ENCODE measurements at places on chromosomes 7 and 10.

GRCh38 chr7:23811540-23811939, 101.5 kb downstream of the STK31 start:
- DNase-seq, result no peak

DNA sequence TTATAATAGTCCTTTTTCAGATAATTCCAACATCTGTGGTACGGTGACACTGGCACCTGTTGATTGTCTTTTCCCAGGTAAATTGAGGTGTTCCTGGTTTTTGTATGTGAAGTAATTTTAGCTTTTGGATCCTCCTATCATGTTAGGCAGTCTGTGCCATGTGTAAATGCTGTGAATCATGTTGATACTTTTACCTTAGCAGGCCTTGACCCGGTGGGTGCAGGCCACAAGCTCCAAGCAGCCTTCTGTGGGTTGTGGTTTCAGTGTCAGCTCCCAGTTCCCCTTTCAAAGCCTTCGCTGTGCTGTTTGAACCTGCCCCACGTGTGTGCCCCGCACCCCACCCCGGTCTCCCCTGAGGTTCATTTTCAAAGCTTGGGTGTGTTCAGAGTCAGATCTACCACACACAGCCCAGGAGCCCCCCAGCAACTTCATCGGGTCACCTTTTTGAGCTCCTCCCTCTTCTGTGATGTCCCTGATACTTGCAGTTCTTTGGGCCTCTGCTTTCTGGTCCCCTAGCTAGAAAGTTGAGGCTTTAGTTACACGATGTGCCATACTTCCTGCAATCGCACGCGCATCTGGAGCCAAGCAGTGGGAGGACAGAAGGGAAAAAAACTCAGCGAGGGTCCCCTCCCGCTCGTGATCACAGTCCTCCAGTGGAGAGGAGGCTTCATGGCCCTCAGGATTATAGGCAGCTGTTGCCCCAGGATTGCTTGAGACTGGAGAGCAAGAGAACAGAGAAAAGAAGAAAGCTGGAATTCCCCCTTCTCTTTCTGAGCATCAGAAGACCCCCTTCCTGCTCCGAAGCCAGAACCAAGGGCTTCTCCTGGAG, 8.7 kb upstream of the BHLHA15 start:
- DNase-seq, result peak; percentile 98

DNA sequence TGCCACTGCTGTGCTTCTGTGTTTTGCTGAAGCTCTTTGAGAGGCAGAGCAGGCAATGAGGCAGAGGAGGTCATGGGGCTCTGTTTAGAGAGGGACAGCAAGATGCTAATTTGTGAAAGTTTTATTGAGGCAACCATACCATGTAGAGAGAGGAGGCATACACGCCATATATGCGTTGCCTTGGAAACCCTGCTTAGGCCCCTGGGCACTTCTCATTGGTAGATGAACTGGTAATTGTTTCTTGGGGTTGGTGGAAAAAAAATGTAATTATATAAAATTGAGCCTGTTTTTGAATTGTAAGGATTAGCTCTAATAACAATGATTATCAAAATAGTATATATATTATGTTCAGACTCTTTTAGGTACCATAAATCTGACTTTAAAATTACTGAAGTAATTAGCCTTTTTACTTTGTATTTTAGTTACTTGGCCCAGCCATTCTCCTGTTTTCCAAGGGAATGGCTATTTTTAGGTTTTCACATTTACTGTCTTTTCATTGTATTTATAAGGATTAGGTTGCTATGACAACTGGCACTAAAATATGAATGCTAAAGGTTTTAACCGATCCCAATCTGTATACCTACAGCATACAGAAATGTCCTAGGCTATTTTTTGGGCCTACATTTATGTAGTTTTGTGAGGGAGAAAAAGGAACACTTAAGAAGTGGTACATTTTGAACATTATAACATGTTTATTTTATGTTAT, 52.4 kb downstream of the BZW2 start:
- DNase-seq, result no peak

DNA sequence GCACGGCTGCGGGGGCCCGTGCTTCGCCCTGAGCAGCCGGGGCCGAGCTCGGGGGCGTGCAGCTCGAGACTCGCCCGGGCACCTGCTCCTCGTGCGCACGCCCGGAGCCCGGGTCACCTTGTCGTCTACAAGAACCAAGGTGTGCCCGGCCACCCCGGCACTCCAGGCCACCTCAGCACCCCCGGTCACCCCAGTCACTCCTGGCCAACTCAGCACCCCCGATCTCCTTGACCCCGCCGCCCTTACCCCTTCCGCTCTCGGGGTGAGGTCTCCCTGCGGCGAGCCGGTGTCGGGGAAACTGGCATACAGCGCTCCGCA, 268 bp upstream of the IGFBP3 start:
- no peak for DNase-seq

DNA sequence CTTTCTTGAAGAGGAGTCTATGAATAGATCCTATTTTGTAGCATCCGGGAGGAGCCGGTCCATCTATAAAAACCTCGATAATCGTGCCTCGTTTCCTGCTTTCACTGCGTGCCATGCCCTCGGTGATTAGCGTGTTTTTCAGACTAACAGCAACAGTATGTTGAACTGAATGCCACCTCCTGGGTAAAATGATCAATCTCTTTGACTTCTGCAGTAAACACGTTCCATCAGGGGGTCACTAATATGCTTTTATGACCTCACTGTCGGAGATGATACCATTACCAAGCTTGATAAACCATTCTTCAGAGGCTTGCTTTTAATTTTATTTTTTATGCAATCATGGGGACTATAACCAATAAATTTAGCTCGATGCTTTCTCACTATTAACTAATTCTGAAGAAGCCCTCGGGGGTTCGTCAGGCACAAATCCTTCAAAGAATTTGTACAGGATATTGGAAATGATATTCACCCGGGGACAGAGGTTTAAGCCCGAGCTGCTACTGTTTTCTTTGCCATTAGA, 228.3 kb downstream of the ADARB2 start:
- no peak for DNase-seq

DNA sequence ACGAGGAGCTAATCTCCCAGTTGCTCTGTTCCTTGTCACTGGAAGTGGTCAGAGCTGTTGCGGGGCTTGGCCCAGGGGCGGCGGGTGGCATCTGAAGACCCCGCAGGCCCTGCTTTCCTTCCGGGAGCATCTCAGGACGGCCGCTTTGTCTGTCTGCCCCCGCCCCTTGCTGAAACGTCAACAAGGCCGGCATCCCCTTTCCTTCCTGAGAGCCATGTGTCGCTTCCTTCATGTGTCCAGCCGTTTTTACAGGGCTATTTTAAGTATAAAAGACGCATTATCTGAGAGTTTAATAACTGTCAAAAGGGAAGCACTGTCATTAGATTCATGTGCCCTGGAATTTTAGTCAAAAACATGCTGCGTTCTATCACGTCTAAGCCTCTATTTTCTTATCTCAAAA, 110.4 kb downstream of the CUX1 start:
- DNase-seq, result no peak

DNA sequence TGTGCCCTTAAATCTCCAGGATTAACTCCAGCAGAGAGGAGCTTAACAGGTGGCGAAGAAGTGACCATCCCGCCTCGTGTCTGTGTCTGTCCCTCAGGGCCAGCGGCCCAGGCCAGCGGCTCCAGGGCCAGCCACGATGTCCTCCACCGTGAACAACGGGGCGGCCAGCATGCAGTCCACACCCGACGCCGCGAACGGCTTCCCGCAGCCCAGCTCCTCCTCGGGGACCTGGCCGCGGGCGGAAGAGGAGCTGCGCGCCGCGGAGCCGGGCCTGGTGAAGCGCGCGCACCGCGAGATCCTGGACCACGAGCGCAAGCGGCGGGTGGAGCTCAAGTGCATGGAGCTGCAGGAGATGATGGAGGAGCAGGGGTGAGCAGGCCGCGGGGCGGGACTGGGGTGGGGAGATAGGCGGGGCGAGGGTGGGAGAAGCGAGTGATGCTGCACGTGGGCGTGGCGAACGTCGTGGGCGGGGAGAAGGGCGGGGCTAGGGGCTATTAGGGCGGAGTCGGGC, 33.3 kb downstream of the SRRM3 start:
- peak; percentile 27 for DNase-seq

GRCh38 chr10:14669576-14669975, 105.1 kb downstream of the FAM107B start:
- no peak for DNase-seq

- no peak for DNase-seq
Measured at GRCh38 chr10:46310851-46311250, 24.1 kb downstream of the ANTXRL start.

DNA sequence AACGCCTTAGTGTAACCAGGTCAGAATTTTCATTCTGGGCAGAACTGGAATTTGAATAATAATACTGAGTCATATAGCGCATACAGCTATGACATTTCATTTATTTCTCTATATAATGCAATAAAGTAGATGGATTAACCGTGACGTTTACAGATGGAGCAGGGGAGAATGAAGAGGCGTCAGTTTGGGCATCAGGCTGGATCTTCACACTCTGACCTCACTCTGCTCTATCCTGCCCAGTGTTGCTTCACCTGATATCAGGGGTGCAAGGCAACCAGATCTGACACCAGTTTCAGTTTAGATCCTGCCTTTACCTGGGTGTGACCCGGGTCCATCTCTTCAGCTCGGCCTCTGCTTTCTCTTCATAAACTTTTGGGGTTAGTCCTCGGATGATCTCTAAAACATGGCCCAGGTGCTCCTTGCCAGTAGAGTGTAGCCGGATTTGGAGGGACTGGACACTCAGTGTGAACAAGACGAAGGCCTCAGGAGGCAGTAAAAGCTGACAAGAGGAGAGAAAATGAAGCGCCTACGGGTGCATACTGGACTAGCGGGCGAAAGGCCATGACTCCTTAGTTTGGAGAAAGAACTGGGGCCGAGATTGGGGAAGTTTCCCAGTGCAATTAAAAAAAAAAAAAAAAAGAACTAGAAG, 1.4 kb upstream of the ZYX start:
- no peak for DNase-seq

DNA sequence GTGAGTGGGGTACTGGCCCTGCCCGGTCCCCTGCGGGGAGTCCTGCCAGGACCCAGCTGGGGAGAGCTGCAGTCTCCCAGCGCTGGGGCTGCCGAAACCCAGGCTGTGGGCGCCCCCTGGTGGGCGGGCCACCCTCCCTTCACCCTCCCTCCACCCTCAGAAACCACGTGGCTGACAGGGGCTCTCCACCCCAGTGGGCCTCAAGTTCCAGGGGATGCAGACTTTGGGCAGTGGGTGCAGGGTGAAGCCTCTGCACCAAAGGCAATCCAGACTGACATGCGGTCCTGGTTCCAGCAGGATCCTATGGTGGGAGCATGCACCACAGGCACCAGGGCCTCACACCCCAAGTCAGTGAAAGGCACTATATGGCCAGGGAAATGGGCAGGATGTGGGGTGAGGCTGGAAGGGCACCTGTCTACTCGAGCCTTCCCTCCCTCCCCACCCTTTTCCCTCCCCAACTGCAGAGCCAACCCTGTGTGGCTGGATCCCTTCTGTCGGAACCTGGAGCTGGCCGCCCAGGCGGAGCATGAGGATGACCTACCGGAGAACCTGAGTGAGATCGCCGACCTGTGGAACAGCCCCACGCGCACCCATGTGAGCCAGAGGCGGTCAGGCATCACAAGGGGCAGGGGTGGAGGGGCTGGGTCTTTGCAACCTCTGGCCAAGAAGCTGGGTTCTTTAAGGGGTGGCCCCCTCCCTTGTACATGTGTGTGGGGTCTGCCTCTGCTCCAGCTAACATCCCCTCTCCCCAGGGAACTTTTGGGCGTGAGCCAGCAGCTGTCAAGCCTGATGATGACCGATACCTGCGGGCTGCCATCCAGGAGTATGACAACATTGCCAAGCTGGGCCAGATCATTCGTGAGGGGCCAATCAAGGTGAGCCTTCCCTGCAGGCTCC, 38.8 kb downstream of the PSAP start:
- DNase-seq, result no peak

GRCh38 chr10:70981936-70982335, 93.6 kb upstream of the PCBD1 start:
- DNase-seq, result no peak

DNA sequence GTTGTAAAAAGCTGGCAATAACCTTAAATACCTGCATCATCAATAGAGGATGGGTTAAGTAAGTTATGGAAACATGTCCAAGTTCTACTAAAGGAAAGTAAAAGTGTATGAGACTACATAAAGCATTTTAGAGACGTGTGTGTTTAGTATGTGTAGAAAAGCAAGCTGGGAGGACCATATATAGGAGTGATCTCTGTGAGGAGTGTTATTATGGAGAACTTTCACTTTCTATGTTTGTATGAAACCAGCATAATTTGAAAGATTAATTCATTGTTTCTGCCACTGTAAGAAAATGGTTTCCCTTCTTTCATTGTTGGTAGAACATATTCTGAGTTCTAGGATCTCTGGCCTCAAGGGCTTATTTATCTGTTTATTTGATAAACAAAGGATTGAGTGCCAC, 19.2 kb upstream of the PDLIM1 start:
- DNase-seq, result no peak

DNA sequence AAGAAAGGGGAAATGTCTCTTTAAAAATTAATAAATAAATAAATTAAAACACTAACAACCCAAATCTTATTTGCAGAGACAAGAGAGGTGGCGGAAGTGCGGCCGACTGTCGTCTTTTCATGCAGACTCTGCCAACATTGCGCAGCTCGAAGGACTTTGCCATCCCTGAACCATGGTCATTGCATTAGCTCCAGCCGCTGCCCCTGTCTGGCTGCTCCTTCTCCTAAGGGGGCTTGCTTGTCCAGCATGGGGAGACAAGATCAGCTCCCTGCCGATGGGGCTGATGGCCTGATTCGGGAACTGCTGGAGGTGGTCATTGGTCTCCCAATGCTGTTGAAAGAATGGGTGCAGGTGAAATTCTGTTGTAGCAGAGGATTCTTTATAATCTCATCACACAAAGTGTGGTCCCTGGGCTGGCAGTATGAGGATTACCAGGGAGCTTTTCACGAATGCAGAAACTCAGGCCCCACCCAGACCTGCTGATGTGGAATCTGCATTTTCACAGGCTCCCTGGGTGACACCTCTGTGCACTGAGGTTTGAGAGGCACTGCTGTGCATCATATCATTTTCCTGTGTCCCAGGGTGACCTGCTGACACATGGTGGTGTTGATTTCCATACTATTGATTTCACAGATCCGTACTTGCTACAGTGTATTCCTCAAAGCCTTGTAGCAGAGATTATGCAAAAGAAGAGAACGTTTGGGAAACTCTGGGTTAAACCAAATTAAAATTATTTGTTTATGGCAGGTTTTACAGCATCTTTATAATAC, 172.4 kb upstream of the ZMIZ1 start:
- no peak for DNase-seq

All from GM12864 (cell line).